ENCODE measurements at places on chromosomes 2 and 18.

DNA sequence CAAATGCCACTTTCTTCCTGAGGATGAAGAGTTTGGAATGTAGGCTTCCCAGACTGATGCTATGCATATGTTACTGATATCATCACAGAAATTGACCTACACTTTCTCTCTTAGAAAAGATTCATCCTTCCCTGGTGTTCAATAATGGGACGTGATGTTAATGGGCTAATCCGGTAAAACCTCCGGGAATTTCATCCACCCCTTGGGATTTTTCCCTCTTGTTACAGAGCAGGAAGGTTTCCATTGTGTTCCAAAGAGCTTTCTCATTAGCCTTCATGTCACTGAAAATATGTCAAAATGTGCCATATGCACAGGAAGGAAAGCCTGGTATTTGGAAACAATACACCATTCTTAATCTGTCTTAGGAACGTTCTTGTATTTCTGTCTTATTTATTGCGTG, 20.7 kb downstream of the ALPK2 start:
- DNase-seq: no peak

DNA sequence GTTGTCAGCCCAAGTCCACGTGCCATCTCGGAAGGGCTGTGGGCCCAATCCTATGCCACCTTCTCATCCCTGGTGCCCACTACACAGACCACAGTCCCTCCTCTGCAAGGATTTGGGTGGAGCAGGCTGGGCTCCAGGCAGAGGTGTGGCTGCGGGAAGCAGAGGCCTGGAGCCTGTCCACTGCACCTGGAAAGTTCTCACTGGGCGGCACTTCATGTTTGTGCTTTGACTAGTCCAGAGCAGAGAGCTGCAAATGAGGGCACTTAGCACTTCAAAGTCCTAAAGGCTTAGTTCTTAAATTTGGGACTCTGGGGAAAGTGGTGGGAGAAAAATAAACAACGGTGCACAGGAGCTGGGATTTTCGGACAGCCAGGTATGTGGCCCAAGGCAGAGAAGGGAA, 308.9 kb upstream of the POU3F3 start:
- no peak for DNase-seq

DNA sequence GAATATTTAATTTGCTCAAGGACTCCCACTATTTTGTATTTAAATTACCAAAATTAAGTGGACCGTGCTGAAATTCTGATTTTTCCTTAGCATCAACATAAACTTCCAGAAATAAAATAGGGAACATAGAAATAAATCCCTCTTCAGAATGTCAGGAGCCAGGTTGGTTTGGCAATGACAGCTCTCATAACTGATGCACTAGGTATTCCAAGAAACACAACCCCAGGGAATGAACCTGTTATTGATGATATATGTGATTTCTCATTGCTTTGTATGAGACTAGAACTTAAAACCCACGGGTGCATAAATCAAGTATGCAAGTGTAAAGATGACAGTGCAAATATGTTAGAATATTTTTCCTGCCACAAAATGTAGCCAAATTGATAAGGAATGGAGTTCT, 12.8 kb downstream of the SLC5A7 start:
- no peak for DNase-seq

- DNase-seq: no peak
Measured at GRCh38 chr2:11705063-11705462, 35.1 kb upstream of the NTSR2 start.

DNA sequence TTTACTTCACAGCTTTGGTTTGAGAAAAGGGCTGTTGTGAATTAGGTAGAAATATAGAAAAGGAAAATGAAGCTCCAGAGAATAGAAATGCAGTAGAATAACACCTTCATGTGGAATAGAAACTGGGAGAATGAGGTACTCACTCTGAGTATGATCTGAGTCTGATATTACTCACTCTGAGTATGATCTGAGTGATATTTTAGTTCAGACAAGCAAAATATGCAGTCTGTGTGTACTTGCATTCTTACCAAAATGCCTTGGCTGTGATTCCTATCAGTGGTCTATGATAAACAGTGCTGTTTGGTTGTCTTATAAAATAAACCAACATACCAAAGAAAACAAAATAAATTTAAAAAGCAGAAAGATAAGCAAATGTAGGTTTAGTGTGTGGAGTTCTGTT, 487.6 kb downstream of the THSD7B start:
- no peak for DNase-seq

DNA sequence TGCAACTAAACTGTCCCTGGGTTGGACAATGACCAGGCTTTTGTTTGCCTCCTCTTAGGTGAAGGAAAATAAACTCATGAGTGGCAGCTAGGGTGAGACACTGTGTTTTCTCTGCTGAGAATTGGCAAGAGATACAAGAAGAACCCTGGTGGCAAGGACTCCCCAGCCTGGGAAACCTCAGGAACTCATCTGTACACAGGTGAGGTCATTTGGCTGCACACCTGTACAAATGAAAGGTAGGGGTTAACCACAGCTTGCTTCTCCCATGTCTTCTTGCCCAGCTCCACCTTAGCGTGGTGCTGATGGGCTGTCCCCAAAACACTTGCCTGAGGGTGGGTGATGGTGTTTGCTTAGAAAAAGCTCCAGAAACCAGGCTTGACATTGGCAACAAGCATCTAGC, 97.2 kb upstream of the FAM136A start:
- no peak for DNase-seq

DNA sequence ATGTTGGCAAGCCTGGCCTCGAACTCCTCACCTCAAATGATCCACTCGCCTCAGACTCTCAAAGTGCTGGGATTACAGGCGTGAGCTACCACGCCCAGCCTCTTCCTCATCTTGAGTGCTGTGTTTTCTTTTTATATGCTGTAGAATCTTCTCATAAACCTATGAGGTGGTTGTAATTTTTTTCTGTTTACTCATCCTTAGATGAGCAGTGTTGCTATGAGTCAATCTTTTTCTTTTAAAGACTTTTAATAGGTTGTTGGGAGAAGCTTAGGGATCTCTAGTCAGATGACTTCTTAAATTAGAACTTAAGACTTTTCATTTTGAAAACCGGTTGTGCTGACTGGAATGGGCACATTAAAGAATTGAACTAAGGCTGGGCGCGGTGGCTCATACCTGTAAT, 8.7 kb upstream of the AAK1 start:
- no peak for DNase-seq

- DNase-seq: no peak
Measured at GRCh38 chr2:46684661-46685060, 205.3 kb downstream of the TMEM247 start.

DNA sequence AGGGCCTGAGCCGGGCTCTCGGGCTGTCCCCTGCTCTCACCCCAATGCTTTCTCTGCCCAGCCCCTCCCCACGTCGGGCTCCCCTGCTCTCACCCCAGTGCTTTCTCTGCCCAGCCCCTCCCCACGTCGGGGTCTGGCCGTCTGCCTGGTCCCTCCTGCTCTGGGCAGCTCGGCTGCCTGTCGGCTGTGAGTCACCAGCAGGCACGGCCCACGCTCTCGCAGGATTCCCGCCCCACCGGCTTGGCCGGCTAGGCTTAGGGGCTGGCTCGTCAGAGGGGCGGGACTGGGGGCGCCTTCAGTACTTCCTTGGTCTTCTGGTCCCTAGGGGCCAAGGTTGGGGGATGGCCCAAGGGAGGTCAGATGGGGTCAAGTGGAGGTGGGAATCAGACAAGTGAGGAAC, 3.3 kb downstream of the BOK start:
- no peak for DNase-seq

DNA sequence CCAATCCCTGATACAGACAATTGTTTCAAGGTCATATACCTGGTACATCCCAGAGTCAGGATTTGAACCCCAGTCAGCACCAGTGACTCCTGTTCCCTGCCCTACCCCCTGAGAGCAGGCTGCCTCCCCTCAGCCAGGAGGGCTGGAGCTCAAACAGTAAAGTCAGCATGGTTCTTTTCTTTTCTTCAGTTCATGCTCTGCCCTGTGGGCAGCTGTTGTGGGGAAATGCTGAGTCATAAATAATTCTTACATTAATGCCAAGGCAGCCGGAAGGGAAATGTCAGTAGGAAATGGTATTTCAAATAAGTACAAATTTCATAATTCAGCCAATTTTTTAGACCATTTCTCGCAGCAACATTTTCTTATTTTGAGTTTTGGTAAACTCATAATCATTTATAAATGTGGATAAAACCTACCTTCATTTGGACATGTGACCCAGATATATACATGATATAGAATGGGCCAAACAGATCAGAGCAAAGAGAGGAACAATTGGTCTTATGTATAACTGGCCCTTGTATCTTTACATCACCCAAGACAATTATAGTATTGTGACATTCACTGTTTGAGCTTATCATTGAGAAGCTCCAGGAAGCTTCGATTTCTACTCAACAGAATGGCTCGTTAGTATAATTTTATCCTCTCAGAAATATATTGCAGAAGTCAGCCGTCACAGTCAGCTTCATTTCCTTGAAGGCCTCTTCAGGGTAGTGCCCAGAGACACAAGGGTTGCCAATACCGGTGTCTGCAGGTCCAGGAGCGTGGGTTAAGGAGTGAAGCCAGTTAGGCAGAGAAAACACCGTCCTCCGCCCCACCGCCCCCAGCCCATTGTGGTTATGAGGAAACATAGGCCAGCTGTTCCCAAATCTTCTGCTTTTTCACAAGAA, 28.0 kb upstream of the SCYGR1 start:
- DNase-seq: peak; percentile 45

- no peak for DNase-seq
Measured at GRCh38 chr18:44725300-44726058, 44.8 kb downstream of the SETBP1 start.

DNA sequence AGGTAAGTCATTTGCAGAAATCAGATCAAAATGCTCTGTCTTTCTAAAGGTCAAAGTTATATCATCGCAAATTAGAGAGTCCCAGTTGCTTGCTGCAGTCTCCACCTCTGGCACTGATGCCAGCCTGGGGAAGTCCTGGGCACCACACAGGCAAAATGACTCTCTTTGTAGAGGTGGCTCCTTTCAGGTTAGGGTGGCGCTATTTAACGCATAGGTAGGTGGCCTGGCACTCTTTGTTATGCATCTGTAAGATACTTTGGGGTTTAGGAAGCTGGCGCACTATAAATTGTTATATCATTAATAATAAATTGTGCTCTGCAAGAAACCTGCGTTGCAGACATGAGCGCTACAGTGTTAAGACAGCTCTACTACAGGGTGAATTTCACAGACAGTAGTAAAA, 268.5 kb downstream of the ICOS start:
- no peak for DNase-seq

DNA sequence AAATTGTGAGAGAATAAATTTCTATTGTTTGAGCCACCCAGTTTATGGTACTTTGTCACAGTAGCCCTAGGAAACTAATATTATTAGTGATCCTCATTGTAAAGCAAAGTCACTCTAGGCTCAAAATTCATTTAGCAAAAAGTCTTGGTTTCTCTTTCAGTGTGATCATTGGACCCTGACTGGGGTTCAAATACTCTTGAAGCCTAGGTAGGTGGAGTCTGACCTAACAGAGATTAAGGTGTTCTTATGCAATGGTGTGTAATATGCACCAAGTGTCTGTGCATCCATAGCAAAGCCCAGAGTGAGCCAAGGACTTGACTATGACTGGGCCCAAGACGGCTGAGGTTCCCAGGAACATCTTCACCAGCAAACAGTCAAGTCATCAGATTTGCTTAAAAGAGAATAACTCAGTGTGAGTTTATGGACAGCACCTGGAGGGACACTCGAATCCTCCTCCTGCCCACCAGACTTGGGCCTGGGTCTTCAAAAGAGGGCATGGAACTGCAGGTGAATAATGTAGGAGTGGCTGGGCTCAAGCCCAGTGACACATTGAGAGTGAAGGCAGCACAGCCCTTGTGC, 51.1 kb upstream of the BCL11A start:
- no peak for DNase-seq

GRCh38 chr2:119810049-119810630, 50.4 kb downstream of the PTPN4 start:
- DNase-seq: no peak

DNA sequence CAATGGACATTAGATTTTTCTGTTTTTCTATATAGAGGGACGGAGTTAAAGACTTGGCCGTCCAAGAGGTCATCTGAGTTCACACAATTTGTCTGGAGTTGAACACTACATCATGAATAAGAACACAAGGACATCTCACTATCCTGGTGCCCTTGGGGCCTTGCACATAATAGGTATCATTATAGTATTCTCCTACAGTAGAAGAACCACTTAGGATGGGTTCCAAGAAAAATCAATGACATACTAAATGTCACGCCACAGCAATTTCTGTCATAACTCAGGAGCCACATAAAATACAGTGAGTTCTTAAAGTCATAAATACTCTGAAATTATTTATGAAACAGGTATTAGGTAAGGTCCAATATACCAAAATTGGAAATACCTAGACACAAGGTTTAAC, 154.4 kb downstream of the NCKAP5 start:
- no peak for DNase-seq

- no peak for DNase-seq
Measured at GRCh38 chr18:54162431-54162830, 62.0 kb downstream of the MBD2 start.

DNA sequence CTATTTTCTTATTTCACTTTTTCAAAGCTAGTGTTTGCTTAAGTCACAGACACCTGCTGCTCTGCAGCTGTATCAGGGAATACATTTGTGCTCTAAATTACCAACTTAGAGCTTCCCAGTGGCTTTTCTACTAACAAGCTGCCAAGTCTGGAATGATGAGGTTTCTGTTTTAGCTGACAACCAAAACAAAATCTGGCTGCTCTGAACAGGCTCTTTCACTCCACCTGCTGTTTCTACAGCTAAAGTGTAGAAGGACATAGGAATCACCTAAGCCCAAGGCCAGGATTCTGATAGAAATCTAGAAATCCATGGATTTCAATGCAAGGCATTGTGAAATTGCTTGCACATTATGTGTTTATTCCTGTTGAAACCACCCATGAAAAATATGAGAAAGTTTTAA, 201.2 kb downstream of the SUCLG1 start:
- no peak for DNase-seq
